ENCODE measurements at places on chromosomes 16 and 17.
A peak's percentile ranks its signal among the peaks of the same experiment; 100 is the strongest.

DNA sequence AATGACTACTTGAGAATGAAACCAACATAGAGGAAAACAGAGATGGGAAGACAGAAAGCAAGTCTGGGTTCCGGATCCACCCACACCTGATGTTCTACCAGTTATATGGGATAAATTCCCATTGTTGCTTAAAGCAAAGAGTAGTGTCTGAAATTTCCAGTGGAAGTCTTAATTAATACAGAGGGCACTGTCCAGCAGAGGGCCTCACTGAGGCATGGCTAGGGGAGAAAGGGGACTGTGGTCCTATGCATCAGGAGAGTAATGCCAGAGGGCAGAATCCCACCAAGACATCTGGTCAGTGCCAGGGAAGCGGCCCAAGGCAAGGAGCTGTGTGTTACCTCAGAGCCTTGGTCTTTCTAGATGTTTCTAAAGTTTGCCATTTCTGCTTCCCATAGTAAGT, 7.5 kb upstream of the UMOD start:
- no peak for DNase-seq

DNA sequence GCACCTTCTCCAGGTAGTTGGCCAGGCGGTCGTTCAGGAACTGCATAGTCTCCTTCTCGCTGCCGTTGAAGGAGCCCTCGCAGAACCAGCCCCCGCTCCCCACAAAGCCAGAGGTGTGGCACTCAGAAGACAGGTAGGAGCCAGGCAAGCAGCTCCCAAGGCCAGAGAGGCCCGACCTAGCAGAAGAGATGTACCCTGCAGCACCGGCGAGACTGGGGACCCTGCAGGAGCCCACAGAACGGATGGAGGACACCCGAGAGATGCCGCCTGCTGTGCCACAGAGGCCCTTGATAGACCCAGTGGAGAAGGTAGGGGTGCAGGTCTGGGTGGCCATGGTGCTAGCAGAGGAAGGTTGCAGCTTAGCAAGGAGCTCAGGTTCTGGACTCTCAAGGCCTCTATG, at the start of gene KRT36:
KRT36 (minus strand) TSS at position 380 of the 400 bp plus-strand sequence; CDS start at position 334, 46 bp downstream.
- DNase-seq: no peak

- DNase-seq: no peak
Observed at GRCh38 chr17:62760945-62761267, 47.2 kb downstream of the MARCHF10 start.

DNA sequence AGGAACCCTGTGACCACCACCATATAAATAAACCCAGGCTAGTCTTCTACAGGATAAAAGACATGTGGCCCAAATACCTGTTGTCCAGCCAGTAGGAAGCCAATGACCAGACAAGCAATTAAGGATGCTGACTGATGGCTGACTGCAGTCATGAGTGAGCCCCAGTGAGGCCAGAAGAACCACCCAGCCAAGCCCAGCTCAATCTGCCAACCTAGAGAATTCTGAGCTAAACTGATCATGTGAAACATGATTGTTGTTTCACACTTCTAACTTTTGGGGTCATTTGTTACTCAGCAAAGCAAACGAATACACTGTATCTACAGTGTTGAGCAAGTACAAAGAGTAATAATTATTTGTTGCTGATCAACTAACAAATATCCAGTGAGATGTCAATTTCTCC, 86.4 kb downstream of the DNAH3 start:
- DNase-seq: no peak

GRCh38 chr16:75250089-75250808, 1.2 kb downstream of the BCAR1 start:
- no peak for DNase-seq

DNA sequence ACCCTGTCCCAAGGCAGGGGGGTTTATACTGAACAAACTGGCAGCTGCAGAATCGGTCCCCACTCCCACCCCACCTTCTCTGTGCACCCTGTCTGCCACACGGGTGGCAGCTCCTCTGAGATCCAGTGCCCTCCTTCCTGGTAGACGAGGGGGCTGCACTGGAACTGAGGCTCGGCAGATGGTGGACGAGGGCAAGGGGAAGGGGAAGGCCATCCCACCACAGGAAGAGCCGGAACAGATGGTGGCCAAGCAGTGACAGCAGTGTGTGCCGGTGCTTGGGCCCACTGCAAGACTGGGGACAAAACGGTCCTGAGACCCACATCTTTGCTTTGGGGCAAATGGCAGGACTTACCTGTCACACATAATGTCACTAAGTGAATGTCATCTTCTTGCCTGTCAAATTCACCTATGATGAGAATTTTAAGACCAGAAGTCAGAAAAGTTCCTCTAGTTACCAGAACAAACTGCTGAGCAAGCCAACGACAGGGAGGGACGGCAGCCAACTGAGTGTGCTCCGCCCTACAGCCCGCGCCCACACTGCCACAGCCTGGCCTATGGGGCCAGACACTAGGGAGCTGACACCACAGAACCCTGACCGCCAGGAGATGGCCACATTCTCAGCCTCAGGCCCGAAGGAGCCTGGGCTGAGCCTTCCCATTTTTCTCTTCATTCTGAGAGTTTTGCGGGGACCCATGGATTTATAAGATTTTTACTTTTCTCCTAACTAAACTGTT, 14.4 kb downstream of the NTAN1 start:
- no peak for DNase-seq

GRCh38 chr17:78383725-78384471, 5.4 kb downstream of the PGS1 start:
- DNase-seq: no peak

GRCh38 chr17:81394377-81394920, 808 bp upstream of the BAHCC1 start:
- no peak for DNase-seq

- no peak for DNase-seq
Observed at GRCh38 chr17:72233986-72234385, 113.2 kb downstream of the SOX9 start.

DNA sequence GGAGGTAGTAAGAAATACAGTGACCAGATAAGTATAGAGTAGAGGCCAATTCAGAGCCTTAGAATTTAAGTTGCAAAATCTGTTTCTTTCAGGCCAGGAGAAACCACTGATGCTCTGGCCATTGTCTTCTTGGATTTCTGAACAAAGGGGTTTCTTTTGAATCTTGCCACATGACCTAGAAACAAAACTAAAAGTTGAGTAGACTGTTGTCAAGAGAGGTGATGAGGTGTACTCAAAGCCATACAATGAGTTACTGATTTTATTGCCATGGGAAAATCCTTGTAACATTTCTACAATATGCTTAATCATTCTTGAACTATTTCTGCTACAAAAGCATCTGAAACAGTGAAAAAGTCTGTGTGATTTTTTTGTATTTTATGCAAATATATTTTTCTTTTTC, 881.3 kb downstream of the CDH11 start:
- DNase-seq: no peak

- no peak for DNase-seq
Observed at GRCh38 chr17:66464921-66465320, 162.5 kb downstream of the PRKCA start.

DNA sequence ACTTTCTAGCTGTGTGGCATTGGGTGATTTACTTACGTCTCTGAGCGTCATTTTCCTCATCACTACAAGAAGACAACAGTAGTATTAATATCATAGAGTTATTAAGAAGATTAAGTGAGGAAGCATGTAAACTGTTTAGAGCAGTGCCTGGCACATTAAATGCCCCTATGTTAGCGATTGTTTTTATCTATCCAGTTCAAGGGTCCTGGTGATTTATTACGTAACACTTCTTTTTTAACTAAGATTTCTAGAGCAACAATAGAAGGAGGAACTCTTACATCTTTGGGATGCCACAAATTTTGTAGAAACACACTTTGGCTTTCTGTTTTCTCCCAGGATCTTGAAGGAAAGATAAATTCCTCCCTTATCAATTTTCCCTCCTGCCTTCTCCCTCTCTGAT, 3.3 kb upstream of the GAS7 start:
- DNase-seq: no peak

DNA sequence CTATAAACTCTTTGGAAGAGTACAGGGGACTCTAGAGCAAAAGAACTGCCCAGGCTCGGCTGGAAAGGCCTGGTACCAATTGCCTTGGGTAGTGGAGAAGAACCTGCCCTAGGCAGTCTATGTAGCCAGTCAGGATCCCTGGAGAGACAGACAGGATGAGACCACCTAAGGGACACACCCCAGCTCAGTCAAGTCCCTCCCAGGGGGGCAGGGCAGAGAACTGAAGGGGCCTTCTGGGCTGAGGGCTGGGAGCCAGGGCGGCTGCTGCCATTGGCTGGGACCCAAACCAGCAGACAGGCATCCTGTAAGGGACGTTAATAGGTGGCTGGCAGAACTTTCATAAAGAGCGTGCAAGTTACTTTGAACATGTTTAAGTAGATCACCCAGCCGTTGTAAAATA, 12.8 kb upstream of the SLC38A8 start:
- DNase-seq: no peak

- DNase-seq: no peak
Observed at GRCh38 chr17:81737947-81738800, 26.1 kb downstream of the SLC25A10 start.

DNA sequence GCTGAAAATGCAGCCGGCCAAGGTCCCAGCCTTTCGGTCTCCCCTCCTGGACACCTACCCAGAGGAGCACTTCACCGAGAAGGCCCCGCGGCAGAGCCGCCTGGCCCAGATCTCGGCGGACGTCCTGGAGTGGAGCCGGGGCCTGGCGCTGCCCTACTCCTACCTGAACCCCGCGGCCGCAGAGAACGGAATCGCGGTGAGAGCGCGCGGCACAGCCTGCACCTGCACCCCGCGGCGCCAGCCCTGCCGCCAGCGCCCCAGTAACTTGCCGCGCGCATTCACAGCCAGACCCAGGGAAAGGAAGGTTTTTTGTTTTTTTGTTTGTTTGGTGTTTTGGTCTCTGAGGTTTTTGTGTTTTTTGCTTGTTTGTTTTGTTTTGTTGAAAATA, 15.2 kb downstream of the ALOX12B start:
- no peak for DNase-seq

DNA sequence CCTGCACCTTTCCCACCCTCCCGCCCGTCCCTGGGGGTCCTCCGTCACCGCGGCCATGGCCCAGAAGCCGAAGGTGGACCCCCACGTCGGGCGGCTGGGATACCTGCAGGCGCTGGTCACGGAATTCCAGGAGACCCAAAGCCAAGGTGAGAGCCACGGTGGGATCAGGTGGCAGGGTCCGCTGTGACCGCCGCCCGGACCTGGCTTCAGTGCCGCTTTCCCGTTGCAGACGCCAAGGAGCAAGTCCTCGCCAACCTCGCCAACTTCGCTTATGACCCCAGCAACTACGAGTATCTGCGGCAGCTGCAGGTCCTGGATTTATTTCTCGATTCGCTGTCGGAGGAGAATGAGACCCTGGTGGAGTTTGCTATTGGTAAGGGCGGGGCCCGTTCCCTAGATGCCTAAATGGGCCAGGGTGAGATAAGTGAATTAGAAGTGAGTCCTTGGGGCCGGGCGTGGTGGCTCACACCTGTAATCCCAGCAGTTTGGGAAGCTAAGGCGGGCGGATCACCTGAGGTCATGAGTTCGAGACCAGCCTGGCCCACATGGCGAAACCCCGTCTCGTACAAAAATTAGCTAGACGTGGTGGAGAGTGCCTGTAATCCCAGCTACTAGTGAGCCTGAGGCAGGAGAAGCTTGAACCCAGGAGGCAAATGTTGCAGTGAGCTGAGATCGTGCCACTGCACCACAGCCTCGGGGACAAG, 617 bp downstream of the ARMC7 start:
- DNase-seq: no peak

- DNase-seq: no peak
Observed at GRCh38 chr17:77952368-77952767, 6.1 kb upstream of the TNRC6C start.

- DNase-seq: no peak
Observed at GRCh38 chr16:10151718-10152117, 30.5 kb downstream of the GRIN2A start.

DNA sequence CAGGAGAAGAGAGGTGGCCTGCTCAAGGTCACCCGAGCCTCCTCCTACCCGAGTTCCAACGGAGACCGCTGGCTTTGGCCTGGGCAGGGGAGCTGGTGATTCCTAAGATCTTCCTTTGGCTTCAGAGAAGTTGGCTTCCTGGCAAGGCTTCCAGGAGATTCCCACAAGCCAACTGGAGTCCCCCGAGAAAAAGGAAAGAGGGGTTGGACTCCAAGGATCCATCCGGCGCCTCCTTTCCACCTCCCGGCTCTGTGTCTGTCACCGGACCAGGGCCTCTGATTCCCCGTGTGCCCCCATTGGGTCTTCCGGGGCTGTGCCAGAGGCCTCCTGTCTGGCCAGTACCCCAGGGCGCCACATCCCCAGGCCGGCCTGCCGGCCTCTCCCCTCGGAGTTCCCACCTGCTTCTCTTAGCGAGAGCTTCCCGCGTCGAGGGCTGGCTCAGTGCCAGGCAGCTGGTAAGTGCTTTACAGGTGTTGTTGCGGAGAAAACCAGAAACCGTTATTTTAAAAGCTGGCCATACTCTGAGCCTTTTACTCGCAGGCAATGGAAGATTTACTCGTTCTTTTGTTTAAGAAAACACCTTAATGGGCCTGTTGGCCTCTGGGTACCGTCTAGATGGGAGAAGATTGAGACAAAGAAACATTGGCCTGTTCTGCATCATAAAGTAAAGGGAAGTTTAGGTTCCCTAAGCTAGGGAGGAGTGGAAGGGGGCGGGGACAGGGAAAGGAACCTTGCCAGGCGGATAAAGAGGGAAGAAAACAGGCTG, 258.4 kb upstream of the SDK2 start:
- peak; percentile 77 for DNase-seq

DNA sequence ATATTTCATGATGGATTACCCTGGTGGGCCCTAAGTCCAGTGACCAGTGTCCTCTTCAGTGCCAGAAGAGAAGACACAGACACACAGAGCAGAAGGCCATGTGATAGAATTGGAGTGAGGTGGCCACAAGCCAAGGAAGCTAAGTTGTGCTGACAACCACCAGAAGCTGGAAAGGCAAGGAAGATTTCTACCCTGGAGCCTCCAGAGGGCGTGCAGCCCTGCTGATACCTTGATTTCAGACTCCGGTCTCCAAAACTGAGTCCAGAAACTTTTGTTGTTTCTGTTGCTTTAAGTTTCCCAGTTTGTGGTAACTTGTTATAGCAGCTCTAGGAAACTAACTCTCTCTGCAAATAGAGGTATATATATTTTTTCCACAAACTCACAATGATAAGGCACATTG, 396.6 kb upstream of the ASIC2 start:
- DNase-seq: no peak

- DNase-seq: no peak
Observed at GRCh38 chr16:87310610-87311009, 6.6 kb downstream of the C16orf95 start.

DNA sequence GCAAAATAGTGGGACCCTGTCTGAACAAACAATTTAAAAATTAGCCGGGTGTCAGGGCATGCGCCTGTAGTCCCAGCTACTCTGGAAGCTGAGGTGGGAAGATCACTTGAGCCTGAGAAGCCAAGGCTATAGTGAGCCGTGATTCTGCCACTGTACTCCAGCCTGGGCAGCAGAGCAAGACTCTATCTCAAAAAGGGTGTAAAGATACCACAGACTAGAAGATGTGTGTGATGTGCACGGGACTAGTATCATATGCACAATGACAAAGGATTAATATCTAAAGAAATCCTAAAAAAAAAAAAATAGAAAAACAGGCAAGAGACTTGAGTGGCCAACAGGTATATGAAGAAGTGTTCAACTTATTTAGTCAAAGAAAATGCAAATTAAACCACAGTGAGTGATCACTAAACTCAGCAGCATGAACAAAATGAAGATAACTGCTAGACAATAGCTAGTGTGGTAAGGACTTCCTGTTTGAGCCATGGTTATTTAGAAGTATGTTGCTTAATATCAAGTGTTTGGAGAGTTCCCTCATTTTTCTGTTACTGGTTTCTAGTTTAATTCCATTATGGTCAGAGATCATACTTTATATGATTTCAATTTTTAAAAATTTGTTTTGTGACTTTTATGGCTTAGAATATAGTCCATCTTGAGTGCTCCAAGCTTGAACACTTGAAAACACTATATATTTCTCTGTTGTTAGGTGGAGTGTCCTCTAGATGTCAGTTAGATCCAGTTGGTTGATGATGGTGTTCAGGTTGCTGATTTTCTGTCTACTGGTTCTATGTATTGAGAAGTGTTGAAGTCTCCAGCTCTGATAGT, 14.7 kb upstream of the SLX4 start:
- no peak for DNase-seq

Data from NCI-H345 (cell line).